Immature natural killer cell (primary cell): ENCODE measurements at places on chromosomes 2 and 18.

DNA sequence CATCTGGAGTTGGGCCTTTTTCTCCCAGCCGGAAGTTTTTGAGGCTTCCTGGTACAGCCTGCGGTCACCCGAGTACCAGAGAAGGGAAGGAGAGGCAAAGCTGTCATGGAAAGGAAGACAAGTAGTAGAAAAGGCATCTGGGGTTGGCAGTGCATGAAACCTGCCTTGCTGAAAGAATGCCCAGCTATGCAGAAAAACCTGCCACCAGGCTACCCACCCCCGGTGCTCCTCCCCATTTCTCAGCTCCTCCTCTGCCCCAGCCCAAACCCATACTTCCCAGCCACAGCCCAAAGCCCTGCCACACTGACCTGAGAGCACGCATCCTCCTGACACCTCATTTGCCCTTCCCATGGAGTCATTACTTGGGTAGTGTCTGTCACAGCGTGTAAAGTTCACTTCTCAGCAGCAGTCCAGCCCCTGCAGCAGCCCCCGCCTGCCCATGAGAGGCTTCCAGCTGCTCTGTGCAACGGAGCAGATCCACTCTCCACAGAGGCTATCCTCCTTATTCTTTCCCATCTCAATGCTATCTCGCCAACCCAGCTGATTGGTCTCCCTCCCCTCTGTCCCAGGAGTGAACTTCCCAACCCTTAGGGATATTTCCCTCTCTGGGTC is 40.4 kb upstream of the MAL start:
- no peak overlapping the region for H3K4me3 ChIP-seq
- no peaks in the 10 kb centered on the region for H3K36me3 ChIP-seq
- H3K27ac ChIP-seq, result no peak overlapping the region
- DNase-seq, result no peak

DNA sequence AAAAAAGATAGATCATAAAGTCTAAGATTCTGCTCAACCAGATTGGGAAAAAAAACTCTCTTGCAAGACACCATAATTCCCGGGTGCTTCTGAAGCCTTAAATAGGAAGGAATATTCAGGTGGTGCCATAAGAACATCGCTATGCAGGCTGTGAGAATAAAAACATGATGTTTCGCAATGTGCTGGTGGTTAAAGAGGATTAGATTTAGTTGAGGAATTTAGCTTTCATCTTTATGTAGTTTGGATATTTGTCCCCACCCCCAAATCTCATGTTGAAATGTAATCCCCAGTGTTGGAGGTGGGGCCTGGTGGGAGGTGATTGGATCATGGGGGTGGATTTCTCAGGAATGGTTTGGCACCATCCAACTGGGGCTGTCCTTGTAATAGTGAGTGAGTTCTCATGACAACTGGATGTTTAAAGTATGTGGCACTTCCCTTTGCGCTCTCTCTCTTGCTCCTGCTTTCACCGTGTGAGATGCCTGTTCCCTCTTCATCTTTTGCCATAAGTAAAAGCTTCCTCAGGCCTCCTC is 132.2 kb downstream of the AKAIN1 start:
- DNase-seq, result no peak
- peaks cover 2% of the 10 kb centered on the region for H3K27me3 ChIP-seq
- no peak overlapping the region for H3K4me3 ChIP-seq
- no peaks in the 10 kb centered on the region for H3K36me3 ChIP-seq

DNA sequence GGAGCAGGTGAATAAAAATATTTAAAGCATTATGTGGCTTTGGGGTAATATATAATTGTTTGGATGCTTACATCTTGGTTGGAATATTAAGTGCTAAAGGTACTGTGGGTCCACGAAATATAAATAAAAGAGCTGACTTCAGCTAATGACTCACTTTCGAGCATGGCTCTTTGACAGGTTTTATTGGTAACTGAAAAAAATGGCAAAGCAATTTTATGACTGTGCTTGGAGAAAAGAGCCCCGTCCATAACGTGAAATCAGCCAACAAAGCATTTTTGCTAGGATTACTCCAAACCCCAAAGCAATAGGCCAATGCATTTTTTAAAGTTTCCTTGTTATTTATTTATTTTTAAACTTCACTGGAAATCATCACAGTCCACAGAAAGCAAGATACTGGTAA is 397.2 kb upstream of the CDH19 start:
- no peaks in the 10 kb centered on the region for H3K4me1 ChIP-seq
- no peak overlapping the region for H3K27ac ChIP-seq
- no peaks in the 10 kb centered on the region for H3K27me3 ChIP-seq
- H3K4me3 ChIP-seq, result no peak overlapping the region
- no peaks in the 10 kb centered on the region for H3K36me3 ChIP-seq

DNA sequence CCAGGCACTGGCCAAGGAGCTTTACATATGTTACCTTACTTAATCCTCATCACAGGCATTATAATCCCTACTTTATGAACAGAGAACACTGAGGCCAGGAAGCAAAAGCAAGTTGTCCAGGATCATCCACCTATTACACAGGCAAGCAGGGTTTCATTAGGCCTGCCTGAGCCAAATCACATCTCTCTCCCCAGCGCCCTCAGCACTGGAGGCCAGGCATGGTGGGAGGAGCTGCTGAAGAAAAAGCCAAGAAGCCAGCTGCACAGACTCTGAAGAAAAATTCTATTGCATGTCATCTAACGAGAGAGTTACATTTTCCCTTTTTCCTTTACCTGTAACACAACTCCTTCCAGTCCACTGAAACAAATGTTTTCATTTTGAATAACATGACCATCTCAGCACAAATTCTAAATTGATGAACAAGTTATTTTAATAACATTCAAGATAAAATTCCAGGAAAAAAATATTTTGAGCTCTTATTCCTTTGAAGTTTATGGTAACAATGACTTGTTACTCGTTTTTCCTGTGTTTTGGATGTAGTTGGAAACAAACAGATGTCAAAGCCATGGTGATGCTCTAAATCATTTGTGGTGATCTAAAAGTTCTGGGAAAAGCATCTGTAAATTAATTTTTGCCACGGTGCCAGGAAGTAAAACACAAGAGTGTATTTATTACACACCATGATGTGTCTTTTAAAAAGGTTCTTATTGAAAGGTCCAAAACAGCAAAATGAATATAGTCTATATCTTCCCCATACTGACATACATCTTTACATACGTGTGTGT is 139.0 kb upstream of the ITGB6 start:
- H3K4me3 ChIP-seq, result peak overlapping the region; percentile 7

GRCh38 chr2:85496436-85496835 is 42.5 kb upstream of the MAT2A start:
- no peak for DNase-seq
- H3K27ac ChIP-seq, result no peak overlapping the region
- H3K36me3 ChIP-seq, result no peaks in the 10 kb centered on the region
- H3K4me3 ChIP-seq, result no peak overlapping the region
- H3K4me1 ChIP-seq, result no peaks in the 10 kb centered on the region

DNA sequence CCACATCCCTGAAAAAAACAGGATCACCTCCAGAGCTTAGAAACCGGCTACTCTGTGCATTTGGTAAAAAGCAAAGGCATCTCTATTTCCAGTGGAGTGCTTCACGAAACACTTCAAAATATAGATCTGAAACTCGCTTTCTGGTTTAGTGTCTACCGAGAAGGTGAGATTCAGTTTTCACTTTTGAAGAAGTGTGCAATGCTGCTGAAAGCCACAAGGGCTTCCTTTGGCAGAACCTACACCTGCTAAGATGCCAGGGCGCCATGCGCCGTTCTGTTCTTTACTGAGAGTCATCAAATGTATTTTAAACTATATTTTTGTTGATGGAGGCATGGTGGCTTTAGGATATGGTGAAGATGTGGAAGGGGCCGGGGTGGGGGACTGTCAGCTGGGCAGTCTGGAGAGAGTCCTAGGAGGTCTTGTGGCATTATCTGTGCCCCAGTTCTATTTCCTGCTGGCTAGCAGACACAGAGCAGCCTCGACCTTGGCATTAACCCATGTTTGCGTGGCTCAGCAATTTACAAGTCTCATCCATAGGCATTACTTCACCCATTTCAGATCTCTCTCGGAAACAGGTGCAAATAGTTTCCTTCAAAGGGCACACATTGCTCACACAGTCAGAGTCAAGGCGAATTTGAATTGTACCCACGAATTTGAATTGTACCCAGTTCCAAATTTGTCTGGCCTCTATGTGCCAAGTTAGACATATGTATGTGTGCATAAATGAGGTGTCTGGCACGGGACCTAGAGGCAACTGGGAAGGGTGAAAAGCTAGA is 46.7 kb upstream of the KCNF1 start:
- DNase-seq, result peak; percentile 37
- peaks cover 57% of the 10 kb centered on the region for H3K4me1 ChIP-seq
- peak overlapping the region; percentile 88 for H3K4me3 ChIP-seq
- H3K27ac ChIP-seq, result peak overlapping the region; percentile 1

DNA sequence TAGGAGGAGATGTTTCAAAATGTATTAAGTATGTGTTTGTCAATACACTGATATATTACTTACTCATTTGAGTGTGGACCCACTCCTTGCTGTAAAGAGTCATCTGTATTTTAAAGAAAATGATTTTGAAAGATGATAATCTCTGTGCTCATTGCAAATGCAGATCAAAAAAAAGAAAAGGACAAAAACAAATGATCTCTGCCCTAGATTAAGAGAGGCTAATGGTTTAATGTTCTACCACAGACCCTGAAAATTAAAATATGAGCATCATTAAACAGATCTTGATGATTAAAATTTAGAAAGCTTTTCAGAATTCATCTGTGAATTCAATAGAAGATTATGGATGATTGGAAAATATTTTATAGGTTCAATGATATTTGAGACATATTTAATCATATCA is 136.5 kb downstream of the CNTNAP5 start:
- peaks cover 4% of the 10 kb centered on the region for H3K27me3 ChIP-seq
- H3K36me3 ChIP-seq, result no peaks in the 10 kb centered on the region
- no peaks in the 10 kb centered on the region for H3K4me1 ChIP-seq
- no peak for DNase-seq
- no peak overlapping the region for H3K4me3 ChIP-seq

DNA sequence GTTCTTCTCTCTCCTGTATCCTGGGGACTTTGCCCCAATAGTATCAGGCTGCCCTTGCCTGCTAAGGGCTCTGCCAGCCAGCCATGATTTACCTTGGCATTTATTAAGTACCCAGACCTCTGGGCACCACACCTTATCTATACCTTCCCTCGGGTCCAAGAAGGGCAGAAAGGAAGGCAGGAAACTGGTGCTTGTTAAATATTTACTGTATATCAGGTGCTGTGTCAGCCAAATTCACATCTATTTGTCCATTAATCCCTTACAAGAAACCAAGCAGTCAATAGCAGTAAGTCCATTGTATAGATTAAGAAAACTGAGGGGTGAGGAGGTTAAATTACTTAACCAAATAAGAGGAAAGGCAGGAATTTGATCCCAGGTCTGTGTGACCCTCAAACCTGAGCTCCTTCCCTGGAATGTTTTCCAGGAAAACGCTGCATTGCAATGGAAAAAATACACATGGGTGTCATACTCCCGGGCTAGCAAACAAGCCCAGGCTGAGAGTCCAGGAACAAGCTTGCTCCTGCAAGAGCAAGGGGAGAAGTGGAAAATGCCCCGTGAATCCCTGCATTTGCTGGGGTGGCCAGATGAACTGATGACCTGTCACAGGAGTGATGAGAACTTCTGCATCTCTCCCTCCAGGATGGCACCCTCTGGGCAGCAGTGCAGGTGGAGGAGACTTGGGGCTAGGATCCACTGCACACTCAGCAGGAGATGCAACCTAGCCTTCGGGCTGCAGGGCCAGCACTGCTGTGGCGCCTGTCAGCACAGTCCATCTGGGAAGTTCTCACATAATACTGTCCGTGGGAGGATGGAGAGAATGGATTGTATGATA is 30.4 kb downstream of the CIB4 start:
- H3K27me3 ChIP-seq, result peaks cover 4% of the 10 kb centered on the region
- no peak for DNase-seq
- H3K4me1 ChIP-seq, result peaks cover 50% of the 10 kb centered on the region
- no peaks in the 10 kb centered on the region for H3K36me3 ChIP-seq

- no peak overlapping the region for H3K4me3 ChIP-seq
- no peaks in the 10 kb centered on the region for H3K4me1 ChIP-seq
- no peak overlapping the region for H3K27ac ChIP-seq
- no peaks in the 10 kb centered on the region for H3K27me3 ChIP-seq
- DNase-seq, result no peak
Measured at GRCh38 chr18:45373286-45373880, 241.9 kb upstream of the SLC14A2 start.

DNA sequence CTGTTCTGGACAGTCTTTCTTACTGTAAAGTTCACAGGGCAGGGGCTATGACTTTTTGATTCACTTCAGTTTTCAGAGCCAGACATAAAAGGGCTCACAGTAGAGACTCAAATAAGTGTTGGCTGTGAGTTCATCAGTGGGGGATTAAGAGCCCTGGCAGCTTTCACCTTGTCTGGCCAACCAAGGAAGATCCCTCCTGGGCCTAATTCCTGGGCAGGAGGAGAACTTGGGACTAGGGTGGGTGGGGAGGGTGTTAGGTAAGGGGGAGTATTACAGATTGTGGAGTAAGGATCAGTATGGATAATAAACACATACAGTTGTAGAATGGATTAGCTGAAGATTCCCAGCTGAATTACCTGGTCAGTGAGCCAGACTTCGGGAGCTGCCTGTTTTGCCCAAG is 904 bp upstream of the SFXN5 start:
- no peaks in the 10 kb centered on the region for H3K36me3 ChIP-seq
- H3K4me3 ChIP-seq, result peak overlapping the region; percentile 92
- peaks cover 28% of the 10 kb centered on the region for H3K4me1 ChIP-seq
- DNase-seq, result no peak
- peaks cover 10% of the 10 kb centered on the region for H3K27me3 ChIP-seq
- peak overlapping the region; percentile 93 for H3K27ac ChIP-seq

GRCh38 chr2:217407362-217407761 is 547.5 kb upstream of the TNP1 start:
- H3K27ac ChIP-seq, result no peak overlapping the region
- H3K27me3 ChIP-seq, result peaks cover 2% of the 10 kb centered on the region
- no peak overlapping the region for H3K4me3 ChIP-seq
- no peaks in the 10 kb centered on the region for H3K4me1 ChIP-seq

GRCh38 chr2:168096158-168096557 is 151.2 kb downstream of the STK39 start:
- H3K27ac ChIP-seq, result no peak overlapping the region
- peaks cover 14% of the 10 kb centered on the region for H3K36me3 ChIP-seq
- no peak for DNase-seq
- H3K4me1 ChIP-seq, result peaks cover 21% of the 10 kb centered on the region

DNA sequence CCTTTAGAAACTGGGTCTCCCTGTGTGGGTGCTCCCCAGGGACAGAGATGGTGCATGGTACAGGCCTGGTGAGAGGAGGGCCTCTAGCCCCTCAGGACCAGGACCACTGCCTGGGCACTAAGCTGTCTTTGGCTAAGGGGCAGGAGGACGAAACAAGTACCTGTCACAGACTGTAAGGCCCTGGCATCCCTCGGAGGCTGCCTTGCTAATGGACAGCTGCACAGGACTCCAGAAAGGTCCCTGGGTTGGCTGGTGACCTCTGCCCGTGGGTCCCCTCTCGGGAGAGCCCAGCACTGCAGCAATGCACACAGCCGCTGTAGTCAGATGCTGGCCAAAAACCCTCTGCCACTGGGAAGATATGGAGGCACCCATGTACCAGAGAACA is 14.3 kb downstream of the HS6ST1 start:
- H3K27me3 ChIP-seq, result no peaks in the 10 kb centered on the region
- no peak for DNase-seq
- no peaks in the 10 kb centered on the region for H3K36me3 ChIP-seq
- H3K4me3 ChIP-seq, result no peak overlapping the region
